ENCODE measurements at places on chromosomes 2 and 18.

- ATAC-seq, result no peak
Measured at GRCh38 chr2:54059986-54060385, 55.4 kb upstream of the ACYP2 start.

GRCh38 chr2:130798472-130799218, 38.1 kb upstream of the ARHGEF4 start:
- peak; percentile 1 for ATAC-seq

DNA sequence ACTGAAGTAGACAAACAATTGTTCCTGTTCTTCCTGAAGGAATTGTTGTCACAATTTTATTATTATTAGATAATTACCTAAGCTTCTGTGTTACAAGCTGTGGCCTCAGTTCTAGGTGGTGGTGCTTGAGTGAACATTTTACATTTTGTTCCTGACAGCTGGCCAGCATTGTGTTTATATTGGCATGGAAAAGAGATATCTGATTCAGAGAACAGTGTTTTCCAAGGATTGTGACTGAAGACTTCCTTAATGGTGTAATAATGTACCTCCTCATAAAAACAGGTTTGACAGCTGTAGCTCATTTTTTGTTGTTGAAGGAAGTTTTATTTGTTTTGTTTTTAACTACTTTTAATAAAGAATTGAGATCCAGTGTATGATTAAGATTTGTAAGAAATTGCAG, 95.2 kb downstream of the EPB41L5 start:
- ATAC-seq, result peak; percentile 85

GRCh38 chr2:199596549-199596948, 138.8 kb upstream of the SATB2 start:
- no peak for ATAC-seq

DNA sequence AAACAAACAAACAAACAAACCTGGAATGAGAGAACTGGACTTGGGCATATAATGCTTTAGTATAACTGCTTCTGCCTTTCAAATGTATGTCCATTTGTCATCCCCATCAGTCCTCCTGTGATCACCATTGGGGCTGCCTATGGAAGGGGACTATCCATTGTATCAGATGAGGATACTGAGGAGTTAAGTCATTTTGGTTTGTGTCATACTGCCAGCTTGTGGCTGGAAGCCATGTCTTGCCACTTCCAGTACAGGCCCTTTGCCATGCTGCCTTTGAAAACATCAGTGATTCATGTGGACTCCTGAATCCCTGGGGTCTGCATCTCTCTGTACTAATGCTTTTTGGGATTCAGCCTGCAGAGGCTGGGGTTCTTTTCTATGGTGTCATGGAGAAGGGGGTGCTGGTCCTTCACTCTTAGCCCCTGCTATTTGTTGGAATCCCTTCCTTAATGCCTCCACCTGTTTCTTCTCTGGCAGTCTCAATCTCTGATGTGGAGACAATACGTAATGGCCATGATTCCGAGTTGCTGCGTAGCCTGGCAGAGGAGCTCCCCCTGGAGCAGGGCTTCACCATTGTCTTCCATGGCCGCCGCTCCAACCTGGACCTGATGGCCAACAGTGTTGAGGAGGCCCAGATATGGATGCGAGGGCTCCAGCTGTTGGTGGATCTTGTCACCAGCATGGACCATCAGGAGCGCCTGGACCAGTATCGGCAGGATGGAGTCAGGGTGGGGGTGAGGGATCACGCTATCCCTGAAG, 10.6 kb downstream of the PLCD4 start:
- no peak for ATAC-seq

DNA sequence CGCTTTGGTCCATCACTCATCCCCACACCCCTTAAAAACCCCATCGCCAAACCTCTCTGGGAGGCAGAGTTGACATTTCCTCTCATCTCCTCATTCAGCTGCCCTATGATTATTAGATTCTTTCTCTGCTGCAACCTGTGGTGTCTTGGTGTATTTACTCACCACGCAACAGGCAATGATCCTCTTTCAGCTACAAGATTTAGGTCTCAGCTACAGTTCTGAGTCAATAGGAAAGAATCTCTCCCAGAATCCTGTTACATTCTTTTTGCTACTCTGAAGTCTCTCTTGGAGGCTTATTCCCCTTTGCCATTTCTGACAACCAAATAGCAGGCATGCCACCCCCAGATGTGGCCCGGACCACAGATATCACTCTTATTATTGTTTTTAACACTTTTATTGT, 468.3 kb upstream of the GYPC start:
- no peak for ATAC-seq

DNA sequence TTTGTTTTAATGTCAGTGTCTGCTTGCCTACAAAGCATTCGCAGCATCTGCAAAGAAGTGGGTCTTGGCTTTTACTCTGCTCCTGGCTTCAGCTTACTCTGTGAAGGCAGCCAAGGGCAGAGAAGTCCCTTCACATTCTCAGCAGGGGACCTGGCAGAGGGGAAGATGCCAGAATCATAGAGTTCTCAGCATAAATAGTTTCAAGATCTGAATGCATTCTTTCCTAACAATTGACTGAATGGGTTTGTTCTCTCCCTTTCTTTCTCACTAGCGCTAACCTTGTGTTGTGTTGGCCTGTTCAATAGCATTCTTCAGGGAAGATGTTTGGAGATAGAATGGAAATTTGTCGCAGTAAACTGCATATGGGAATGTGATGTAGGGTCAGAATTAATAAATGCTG, 106.9 kb downstream of the FARSB start:
- no peak for ATAC-seq

GRCh38 chr2:182912518-182912915, 46.1 kb upstream of the FRZB start:
- ATAC-seq, result no peak

DNA sequence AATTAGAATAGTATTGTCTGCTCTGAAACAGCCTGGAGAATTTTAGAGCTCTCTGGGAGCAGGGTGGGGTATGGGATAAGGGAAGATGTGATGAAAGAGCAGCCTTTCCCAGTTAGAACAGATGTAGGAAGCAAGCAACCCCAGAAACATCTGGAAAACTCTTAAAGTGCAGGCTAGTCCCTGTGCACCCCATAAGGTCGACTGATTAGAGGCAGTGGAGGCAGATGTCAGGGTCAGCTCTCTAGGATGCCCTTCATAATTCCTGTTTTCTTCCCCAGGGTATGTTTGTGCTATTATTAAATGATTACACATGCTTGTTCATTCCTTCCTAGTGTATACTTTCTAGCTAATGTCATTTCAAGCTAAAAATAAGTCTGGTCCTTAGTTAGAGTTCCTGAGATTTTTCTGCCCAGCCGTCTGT, 41.7 kb downstream of the PTPRM start:
- no peak for ATAC-seq

DNA sequence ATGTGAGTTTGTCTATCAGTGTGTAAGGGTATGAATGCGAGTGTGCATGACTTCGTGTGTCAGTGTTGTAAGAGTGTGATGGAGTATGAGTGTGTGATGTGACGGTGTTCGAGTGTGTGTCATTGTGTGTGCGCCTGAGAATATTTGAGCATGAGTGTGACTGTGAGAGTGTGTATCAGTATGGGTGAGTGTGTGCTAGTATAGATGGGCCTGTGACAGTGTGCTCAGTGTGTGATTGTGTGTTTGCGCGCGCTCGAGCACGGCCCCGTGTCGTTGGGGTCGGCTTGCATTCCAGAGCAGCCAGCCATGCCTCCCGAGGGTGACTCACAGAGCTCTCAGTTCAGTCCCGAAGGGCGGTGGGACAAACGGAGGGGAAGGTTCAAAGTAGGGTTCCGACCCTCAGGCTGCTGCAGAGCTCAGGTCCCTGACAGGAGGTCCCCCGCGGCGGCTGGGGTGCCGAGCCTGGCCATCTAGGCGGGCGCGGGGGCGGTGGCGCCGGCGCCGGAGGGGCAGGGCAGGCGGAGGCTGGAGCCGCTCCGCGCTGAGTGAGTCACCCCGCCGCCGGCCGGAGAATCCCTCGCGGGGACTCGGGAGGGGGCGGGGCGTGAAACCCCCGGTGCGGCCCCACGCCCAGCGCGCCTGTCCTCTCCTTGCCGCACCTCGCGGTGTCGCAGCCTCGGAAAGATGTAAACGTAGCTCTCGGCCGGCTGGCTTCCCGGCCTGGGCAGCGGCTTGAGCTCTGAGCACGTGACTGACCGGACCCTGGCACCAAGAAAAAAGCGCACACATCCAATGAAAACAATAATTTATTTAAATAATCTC, 3.8 kb downstream of the DLX2 start:
- no peak for ATAC-seq

Measured in esophagus mucosa (tissue), 1 donor.